ENCODE measurements at places on chromosomes 11 and 22.

DNA sequence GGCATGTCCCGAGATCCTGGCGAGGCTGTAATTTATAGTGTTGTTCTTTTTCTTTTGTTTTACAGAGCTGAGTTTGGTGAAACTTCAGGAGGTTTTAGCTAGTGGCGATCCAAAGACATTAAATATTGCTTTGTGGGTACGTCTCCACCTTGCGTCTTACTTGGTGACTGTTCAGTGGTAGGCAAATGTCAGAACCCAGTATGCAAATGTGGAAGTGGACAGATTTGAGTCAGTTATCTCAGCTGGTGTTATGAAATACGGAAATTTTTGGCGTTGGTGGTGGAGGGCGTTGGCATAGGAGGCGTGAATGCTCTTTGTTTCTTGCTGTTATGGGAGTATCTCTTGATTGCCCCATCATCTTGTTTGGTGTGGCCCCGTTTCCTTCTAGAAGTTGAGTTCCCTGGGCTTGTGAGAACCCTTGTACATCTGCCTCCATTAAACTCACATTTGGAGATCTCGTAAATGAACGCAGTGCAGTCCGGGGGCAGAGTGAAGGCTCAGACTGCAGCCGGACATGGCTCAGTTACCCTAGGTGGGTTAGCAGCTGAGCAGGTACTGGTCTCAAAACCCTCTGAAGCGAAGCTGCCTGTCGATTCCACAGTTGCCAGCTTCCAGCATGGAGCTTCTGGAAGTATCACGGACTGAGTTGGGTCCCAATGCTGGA is 39.9 kb downstream of the PTPRJ start:
- no peak for DNase-seq

DNA sequence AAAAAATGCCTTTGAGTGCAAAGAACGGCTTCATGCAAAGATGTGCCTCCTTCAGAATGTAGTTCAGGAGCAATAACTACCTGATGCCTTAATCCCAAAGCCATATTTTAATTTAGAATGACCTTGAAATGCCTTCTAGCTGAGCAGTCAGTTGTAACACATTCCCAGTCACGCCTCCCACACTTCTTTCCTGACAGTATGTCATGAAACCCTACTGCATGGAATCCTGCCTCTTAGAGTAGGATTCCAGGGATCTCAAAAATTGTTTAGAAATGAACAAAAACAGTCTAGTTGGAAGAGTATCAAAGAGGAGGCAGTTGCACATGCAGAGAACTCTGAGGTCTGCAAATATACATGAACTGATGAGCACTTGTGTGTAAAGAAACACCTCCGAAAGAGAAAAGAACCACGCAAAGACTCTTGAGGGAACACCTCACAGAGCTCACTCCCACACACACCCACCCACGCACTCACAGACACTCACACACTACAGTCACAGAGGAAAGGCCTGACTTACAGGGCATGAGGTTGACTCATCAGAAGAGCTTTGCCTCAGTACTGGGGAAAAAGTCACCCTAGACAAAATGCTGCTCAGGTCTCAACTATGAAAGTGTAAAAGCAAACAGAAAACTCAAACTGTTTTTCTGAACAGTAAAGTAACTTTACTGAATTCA is 77.4 kb downstream of the GGTLC2 start:
- DNase-seq = no peak

GRCh38 chr22:46653596-46653995 is 33.4 kb downstream of the GRAMD4 start:
- no peak for DNase-seq

DNA sequence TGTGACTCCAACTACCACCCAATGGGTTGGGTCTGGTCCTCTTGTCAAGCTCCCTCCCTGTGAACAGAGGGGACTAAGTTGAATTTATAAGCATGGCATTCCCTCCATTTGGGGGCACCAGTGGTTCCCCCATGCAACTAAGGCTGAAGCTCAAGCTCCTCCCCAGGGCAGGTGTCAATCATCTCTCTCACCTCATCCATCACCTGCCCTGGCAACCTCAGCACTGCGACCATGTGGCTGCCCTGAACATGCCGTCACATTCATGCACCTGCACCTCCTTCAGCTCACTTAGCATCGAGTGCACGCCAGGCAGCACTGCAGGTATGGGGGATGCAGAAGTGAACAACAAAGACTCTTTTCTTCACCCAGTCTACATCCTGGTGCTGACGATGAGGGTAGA is 799.3 kb downstream of the TBC1D22A start:
- DNase-seq = no peak

DNA sequence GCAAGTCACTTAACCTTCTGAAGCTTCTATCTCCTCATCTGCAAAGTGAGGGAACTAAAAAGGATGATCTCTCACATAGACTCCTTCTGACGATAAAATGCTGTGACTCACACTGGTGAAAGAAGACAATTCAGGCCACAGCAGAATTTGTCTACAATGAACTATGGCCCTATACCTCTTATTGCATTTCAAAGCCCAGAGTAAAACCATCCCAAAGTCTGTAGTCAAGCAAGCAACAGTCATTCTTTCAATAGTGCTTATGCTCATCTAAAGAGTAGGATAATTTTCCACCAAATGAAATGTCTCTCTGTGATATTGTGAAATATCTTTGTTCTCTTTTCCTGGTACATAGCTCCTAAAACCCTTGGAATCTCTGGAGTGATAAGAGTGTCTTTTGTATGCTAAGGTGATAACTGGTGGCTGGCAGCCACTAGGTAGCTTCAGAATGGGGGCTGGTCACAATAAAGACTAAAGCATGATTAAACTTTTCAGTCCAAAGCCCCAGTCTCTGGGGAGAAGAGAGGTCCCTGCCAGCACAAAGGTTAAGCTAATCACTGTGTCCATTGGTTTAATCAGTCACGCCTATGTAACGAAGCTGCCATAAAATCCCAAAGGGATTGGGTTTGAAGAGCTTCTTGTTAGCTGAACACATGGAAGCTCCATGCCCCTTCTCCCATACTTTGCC is 30.8 kb downstream of the SYTL2 start:
- DNase-seq = no peak

GRCh38 chr11:86069408-86070101 is 671 bp upstream of the PICALM start:
- DNase-seq = no peak

- no peak for DNase-seq
Measured at GRCh38 chr11:94131718-94132115, 3.1 kb downstream of the PANX1 start.

DNA sequence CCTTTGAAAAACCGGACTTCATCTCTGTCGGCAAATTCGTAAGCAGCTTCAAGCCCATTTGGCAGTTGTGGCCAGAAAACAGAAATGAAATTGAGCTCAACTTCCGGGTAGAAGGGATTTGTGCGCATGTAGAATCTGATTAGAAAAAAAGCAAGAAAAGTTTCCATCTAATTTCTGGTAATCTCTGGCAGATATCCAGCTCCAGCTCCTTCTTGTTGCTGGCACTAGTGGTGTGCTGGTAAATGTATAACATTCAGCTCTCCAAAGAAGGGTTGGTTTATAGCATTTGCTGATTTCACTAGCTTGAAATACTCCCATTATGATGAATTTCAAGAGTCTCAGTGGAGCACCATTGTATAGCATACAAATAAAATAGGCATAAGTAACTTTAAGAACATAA is 5.4 kb downstream of the MMP1 start:
- DNase-seq = no peak

- no peak for DNase-seq
Measured at GRCh38 chr11:2899080-2899783, 13.7 kb upstream of the CDKN1C start.

DNA sequence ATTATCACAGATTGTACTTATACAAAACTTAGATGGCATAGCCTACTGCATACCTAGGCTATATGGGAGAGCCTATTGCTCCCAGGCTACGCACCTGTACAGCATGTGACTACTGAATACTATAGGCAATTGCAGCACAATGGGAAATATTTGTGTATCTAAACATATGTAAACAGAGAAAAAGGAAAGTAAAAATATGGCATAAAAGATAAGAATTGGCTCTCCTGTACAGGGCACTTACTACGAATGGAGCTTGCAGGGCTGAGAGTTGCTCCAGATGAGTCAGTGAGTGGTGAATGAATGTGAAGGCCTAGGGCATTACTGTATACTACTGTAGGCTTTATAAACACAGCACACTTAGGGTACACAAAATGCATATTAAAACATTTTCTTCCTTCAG is 13.2 kb downstream of the APOL6 start:
- no peak for DNase-seq

GRCh38 chr11:61699737-61700160 is 19.6 kb downstream of the DAGLA start:
- no peak for DNase-seq

DNA sequence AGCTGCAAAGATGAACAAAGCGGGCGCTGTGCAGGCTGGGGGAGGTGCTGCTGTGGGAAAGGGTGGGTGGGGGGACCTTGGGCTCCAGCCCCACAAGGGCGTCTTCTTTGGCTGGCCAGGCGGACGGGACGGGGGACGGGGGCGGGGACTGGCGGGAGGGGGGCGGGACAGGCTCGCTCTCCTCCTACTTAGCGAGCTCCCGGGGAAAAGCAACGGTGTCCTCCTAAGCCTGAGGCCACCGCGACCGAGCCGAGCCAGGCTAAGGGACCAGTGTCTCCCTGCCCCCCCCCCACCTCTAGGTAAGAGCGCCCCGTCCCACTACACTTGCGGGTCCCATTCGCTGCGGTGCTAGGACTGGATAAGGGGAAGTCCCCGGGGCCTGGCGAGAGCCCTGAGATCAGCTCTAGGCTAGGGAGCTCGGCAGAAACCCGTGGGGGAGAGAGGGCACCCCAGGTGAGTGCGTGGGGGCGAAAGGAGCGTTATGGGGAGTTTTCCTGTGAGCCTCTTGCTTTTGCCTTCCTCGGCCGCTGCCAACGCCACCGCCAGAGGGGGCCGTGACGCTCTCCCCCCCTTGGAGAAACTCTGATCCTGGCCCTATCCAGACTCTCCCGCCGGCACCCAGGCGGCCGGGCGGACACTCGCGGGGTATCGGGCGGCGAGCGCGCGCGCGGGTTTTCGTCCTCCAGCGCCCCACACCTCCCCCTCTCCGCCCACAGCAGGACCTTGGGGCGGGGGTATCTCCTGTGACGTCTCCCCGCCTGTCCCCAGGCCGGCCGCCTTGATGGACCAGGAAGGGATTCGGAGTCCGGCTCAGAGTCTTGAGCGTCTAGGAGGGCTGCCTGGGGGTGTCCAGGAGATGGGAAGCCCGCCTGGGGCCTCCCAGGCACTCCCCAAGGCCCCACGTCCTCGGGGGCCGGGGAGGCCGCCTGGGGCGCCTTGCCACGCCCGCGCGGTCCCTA is at the start of gene PHLDB1:
Gene PHLDB1 (plus strand): TSS at position 215 of the 959 bp plus-strand sequence. CDS start 6,222 bp downstream, outside the sequence.
- DNase-seq = peak; percentile 14

DNA sequence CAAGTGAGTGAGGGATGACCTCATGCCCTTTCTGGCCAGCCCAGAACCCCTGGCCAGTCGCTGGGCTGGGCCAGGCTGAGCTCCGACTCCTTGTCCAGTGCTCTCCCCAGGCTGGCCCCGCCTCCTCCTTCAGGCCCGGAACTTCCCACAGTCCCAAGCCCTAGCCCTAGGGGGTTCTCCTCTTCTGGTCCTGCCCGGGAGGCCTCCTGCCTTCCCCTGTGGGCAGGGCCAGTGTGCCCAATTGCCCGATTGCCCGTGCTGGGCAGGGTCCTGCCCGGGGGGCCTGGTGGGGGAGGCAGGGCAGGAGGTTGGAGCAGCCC is 4.2 kb downstream of the TCIRG1 start:
- no peak for DNase-seq

- DNase-seq = no peak
Measured at GRCh38 chr11:1890856-1891830, 552 bp downstream of the PRR33 start.

- no peak for DNase-seq
Measured at GRCh38 chr11:95698676-95699557, 90.7 kb downstream of the FAM76B start.

GRCh38 chr11:23023319-23023718 is 163.0 kb upstream of the CCDC179 start:
- DNase-seq = no peak

DNA sequence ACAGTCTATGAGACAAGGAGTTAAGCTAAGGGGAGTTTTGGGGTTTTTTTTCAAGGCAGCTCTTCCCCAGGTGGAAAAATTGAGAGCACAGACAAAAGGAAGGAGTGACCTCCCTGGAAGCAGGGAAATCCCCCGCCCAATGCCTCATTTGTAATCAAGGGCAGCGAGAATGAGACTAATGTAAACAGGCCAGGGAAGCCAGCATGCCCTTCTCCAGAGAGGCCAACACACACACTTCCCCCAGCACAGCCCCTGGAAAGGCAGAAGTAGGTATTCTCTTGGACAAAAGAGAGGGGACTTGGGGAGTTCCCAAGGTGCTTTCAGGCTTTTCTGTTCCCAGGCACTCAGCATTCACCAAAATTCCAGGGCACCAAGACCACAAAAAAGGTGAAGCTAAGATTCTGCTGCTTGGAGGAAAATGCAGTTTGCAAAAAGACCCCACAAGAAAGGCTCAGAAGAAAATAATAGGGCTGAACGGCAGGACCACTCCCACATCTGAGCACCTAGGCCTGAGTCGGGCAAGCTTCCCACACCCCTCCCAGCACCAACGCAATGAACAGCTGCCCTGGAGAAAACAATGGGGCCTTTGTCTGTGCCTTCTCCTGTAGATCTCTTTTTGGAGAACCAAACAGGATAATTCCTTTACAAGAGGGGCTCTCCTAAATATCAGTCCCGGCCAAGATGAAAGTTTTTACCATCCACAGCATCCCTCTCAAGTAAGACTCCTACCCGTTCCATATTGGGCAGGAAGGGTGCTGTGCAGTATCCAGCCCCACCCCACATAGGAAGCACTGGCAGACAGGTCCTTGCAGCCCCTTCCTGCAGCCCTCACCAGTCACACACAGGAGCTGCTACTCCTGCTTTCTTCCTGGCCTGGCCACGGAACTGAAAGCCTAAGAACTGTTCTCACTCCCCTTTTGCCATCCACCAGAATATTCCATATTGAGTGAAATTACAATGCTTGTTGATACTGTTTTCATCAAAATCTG is 70.7 kb upstream of the AKIP1 start:
- DNase-seq = no peak

DNA sequence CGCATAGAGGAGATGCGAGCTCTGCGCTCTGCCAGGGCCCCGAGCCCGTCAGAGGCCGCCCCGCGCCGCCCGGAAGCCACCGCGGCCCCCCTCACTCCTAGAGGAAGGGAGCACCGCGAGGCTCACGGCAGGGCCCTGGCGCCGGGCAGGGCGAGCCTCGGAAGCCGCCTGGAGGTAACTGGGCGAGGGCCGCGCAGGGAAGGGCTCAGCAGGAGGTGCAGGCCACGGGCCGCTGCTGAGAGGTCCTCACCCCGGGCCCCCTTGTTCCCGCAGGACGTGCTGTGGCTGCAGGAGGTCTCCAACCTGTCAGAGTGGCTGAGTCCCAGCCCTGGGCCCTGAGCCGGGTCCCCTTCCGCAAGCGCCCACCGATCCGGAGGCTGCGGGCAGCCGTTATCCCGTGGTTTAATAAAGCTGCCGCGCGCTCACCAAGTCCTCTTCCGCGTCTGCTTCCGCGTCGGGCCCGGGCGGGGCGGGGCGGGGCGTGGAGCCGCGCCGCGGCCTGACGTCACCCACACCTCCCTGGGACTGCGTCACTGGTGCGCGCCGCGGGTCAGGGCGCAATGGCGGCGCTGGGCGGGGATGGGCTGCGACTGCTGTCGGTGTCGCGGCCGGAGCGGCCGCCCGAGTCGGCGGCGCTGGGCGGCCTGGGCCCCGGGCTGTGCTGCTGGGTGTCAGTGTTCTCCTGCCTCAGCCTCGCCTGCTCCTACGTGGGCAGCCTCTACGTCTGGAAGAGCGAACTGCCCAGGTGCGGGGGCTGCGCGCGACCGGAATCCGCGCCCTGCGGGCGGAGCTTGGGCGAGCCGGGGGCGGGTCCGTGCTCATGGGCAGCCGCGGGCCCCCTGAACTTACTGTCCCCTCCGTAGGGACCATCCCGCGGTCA is at the start of gene RCE1:
Gene RCE1 (plus strand): TSS at position 546 of the 880 bp plus-strand sequence. CDS start 15 bp downstream, at position 561.
- peak; percentile 73 for DNase-seq
